ENCODE measurements at places on chromosomes 11 and 22. TPM values are rescaled to one million over a fixed set of nuclear protein-coding genes. Genes with fewer than 3 reads are reported as not detected.

DNA sequence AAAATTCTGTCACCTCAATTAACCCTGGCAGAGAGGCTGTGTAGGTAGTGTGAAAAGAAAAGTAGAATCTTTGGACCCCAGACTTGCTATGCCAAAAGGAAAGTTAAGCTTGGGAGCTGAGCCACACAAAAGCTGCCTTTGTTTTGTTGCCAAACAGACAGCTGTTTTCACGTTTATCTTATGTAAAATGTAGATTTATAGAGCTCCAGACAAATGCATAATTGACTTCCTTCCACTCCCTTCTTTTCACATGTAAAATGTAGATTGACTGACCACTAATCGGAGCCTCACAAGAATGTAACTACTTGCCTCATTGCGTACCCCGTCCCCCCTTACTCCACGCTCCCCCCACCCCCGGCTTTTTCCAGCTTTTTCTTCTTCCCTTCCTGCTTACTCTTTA, 2302.2 kb upstream of the RAG2 start:
- no peak for DNase-seq

- DNase-seq = peak; percentile 32
These were observed 14.1 kb downstream of the RHBDD3 start for GRCh38 chr22:29253561-29254285.

- DNase-seq = peak; percentile 76
These were observed 250.3 kb downstream of the BRD1 start for GRCh38 chr22:49577168-49578060.

GRCh38 chr11:14642873-14643696, 519 bp upstream of the PDE3B start:
- peak; percentile 71 for DNase-seq

DNA sequence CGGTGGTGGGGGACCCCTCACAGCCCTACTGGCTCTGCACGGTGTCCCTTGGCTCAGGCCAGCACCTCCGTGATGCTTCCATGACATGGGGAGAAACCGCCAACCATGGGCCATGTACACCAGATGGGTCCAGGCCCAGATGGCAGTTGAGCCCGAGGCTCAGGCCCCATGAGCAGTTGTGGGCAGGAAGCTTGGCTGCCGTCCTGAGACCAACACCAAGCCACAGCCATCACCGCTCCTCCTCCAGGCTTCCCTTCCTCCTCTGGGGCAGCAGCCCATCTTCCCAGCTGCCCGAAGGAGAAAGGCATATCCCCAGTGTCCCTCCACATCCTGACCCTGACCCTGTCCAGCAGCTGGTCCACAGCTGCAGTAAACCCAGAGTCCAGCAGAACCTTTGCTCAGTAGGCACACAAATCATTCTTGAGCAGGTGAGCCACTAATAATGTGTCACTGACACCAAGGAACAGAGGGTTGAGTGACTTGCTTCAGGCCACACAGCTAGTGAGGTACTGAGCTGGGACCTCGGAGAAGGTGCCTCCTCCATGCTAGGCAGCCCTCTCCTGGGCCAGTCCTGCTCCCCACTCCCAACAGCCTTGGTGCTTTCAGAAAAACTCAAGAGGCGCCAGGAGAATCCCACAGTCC, 204.9 kb downstream of the CTTN start:
- DNase-seq = peak; percentile 78

GRCh38 chr22:19455585-19456370, 8.3 kb upstream of the C22orf39 start:
- DNase-seq = no peak

GRCh38 chr11:106159836-106160235, 82.4 kb downstream of the AASDHPPT start:
- no peak for DNase-seq

- DNase-seq = no peak
These were observed 16.4 kb downstream of the TOM1 start for GRCh38 chr22:35315855-35316745.

DNA sequence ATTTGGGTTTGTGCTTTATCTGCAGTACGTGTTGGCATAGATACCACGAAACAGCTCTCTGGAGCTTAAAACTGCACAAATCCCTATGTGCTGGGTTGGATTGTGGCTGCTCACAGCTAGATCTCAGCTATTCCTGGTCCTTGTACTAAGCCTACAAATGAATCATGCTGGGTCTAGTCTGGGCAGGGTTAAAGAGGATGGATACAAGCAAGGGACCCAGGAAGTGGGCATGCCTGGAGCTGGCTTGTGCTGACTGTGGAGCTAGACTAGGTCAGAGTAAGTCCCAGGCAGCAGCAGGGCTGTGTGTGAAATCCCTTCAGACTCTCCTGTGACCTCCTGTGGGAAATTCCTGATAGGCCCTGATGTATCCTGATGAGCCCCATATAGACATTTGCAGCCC, 3.9 kb upstream of the E2F8 start:
- peak; percentile 66 for DNase-seq

DNA sequence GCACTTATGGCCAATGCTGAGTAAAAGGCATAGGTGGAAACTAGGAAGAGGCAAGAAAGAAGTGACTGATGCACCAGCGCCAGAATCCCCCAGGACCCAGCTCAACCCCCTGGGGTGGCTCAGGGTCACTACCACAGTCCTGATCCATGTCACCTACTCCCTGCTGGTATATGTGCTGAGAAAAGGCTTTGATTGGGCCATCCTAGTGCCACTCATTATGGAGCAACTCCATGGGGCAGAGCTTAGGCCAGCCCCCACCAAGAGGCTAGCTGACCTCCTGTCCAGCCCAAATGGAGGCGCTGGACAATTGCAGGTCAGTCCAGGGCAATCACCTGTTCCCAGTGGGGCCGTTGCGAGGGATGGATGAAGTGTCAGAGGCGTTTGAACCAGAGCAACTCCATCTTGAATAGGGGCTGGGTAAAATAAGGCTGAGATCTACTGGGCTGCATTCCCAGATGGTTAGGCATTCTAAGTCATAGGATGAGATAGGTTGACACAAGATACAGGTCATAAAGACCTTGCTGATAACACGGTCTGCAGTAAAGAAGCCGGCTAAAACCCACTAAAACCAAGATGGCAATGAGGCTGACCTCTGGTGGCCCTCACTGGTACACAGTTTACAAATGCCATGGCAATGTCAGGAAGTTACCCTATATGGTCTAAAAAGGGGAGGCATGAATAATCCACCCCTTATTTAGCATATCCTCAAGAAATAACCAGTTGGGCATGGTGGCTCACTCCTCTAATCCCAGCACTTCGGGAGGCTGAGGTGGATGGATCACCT, 20.6 kb upstream of the DAGLA start:
- DNase-seq = no peak

GRCh38 chr22:35344956-35345690, 35.8 kb upstream of the HMOX1 start:
- DNase-seq = peak; percentile 42

DNA sequence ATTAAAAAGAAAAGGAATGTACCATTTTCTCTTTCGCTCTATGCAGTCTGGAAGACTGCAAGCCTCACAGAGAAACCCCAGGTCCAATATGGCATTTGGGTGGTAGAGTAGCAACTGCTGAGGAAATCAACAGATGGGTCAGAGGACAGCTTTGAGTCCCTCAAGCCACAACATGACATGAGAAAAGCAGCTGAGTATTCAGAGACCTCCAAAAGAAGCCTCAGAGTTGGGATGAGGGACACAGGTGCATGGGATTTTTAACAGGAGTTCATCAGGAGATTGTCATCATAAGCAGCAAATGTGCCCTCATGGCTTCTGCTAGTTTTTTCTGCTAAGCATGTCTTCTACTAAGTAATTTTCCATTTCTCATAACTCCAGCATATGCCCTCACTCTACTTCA, 111.6 kb downstream of the BLID start:
- DNase-seq = no peak

- DNase-seq = no peak
These were observed 159.6 kb upstream of the CADM1 start for GRCh38 chr11:115663790-115664189.

- no peak for DNase-seq
These were observed 712.0 kb downstream of the TBC1D22A start for GRCh38 chr22:47474464-47474863.

The GLYATL1 gene
- total RNA-seq = not detected

The PKDREJ gene
- total RNA-seq = not detected

The NEFH gene
- total RNA-seq = under 0.01 TPM
